Stimulated activated CD8-positive, alpha-beta memory T cell treated with anti-CD3 and anti-CD28 coated beads, Interleukin-15, amount 100 ng/mL, for 24 hours (primary cell): ENCODE measurements at places on chromosomes 11 and 22.

DNA sequence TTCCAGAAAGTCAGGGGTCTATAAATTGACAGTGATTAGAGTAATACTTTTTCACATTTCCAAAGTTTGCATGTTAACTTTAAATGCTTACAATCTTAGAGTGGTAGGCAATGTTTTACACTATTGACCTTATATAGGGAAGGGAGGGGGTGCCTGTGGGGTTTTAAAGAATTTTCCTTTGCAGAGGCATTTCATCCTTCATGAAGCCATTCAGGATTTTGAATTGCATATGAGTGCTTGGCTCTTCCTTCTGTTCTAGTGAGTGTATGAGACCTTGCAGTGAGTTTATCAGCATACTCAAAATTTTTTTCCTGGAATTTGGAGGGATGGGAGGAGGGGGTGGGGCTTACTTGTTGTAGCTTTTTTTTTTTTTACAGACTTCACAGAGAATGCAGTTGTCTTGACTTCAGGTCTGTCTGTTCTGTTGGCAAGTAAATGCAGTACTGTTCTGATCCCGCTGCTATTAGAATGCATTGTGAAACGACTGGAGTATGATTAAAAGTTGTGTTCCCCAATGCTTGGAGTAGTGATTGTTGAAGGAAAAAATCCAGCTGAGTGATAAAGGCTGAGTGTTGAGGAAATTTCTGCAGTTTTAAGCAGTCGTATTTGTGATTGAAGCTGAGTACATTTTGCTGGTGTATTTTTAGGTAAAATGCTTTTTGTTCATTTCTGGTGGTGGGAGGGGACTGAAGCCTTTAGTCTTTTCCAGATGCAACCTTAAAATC, 5.3 kb downstream of the MALAT1 start:
- DNase-seq = no peak

DNA sequence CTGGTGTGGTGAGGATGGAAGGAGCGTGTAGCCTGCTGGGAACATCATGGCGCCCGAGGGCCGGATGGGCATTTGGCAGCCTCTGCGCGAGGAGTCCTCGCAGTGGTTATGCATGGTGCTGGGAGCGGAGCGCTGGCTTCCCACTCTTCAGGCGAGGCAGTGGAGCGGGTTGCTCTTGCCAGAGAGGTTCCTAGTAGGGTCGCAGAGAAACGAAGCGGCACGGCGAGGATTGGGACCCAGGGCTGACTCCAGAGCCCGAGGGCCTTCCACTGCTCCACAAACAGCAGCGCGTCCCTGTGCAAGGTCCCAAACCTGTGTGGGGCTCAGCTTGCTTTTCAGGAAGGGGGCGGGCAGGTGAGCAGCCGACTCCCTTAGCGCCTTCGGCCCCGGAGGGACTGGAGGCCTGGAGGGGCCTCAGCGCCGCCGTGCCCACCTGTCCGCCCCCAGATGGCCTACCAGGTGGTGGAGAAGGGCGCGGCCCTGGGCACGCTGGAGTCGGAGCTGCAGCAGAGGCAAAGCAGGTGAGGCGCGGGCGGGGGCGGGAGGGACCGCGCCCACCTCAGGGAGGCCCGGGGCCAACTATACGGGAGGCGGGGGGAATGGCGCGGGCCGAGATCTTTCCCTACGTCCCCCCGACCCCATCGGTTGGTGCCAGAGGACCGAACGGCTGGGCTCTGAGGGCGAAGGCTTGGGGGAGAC, 7.2 kb downstream of the ATG16L2 start:
- no peak for DNase-seq

GRCh38 chr22:50481045-50481439, 301 bp upstream of the ADM2 start:
- DNase-seq = no peak

DNA sequence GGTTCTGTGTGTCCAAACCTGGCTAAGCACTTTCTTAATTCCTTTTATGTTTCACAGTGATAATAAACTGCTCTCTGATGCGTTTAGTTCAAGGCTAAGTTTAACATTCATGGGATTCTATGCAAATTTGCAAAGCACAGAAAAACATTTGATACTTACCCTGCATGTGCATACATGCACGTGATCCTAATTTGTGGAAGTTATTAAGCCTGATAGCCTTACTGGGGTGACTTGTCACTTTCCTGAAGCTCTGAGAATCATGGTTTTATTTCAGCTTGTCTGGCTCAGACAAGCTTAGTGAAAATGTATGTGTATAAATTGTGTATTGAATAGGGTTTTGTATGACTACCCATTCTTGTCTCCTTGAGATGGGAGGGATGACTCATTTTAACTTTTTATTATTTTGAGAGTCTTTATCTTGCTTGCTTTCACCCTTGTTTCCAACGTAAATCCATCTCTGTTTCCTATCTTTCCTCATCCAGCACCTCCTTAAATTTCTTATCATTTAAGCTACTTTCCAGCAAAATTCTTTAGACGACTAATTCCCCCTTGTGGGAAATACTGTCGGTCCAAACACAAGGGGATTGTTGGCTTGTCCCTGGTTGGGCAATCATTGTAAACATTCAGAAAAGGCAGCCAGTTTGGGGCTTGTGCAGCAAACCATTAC, 167.1 kb downstream of the C11orf91 start:
- DNase-seq = no peak

DNA sequence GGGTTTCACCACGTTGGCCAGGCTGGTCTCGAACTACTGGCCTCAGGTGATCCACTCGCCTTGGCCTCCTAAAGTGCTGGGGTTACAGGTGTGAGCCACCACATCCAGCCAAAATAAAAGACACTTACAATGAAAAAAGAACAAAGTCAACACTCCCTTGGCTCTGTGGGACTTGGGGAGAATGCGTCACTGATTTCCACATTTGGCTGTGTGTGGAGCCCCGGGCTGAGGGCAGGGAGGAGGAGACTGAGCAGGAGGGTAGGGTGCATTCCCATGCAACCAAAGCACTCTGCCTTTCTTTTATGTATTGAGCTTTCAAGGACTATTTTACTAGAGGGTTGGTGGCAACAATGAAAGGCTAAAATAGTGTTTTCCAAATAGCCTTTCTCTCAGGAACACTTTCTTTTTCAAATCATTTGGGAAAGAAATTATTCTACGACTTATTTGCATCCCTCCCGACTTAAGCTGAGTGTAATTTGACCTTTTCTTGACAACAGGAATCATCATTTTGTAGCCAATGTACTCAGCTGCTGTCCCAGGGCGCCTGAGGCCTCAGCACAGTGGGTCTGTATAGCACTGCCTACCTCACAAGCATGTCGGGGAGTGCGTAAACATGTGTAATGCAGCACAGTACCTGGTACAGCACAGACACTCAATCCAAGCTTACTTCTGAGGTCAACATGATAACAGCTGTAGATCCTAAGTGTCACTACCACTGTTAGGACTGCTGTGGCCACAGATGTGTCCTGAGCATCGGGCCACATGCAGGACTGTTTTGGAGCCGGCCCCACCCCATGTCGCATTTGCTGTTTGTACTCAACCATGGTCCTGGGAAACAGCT, 10.1 kb upstream of the SERPIND1 start:
- DNase-seq = no peak

DNA sequence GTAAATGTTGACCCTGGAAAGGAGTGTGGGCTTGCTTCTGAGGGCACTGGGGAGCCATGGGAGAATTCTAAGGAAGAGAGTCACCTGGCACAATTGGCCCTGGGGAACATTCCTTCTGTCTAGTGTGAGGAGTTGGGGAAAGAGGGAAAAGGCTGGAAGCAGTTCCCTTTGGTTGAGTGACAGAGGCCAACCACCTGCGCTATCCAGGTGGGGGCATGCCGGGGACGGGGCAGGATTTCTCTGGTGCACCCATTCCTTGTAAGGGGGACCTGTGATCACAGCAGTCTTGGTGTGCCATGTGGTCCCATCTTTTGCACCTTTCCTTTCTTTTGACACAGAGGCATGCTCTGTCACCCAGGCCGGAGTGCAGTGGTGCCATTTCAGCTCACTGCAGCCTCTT, 92.1 kb upstream of the GRK3 start:
- DNase-seq = no peak

DNA sequence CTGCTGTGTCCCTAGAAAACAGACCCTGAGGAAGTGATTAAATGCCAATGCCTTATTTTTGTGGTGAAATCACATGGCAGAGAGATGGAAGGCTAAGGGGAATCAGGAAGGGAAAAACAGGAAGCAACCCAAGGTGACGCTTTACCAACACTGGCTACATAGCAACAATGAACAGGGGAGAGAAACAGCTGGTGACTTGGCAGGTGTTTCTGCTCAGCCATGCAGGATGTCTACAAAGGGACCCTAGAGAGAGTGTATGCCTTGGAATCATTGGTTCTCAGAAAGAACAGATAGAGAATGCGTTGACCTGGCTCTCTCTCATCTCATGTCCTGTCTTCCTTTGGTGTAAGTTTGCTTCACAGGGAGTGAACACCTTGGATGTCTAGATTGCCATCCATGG, 911.9 kb downstream of the OPCML start:
- no peak for DNase-seq

DNA sequence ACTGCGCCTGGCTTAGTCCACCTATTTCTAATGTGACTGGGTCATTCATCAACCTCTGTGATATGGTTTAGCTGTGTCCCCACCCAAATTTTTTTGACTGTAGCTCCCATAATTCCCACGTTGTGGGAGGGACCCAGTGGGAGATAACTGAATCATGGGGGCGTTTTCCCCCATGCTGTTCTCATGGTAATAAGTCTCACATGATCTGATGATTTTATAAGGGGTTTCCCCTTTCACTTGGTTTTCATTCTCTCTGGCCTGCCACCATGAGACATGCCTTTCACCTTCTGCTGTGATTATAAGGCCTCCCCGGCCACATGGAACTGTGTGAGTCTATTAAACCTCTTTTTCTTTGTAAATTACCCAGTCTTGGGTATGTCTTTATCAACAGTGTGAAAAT, 8.7 kb downstream of the CENATAC start:
- DNase-seq = no peak

- no peak for DNase-seq
Observed at GRCh38 chr11:126646701-126647557, 291.4 kb downstream of the ST3GAL4 start.

DNA sequence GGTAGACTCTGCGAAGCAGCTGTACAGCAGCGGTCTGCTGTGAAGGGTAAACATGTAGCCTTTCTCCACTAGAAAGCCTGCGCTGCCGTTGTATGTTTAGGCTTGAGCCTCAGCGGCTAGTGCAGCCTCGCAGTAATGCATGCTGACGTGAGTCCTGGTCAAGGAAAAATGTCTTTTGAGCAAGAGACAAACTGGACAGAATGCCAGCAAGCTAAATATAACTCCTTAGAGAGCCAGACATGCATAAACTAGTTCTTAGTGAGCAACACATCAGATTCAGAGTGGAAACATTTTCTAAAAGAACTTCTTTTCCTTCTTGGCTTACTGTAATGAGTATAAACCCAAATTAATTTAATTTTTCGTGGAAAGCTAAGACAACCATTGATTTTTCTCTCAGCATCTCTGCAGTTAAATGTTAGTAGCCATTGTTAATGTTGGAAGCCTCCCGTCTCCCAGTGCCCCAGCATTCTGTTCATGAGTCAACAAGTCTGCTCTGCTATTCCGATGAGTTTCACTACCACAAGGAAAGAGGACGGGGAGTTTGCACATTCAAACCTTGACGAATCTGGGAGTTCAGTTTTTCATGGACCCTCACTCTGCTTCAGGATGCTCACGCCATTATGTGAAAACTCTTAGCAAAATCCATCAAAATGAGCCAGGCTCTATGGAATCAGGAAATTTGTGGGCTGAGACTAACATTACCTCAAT, 51.4 kb downstream of the JAM3 start:
- no peak for DNase-seq

- DNase-seq = no peak
Observed at GRCh38 chr11:10909141-10909883, 51.5 kb upstream of the ZBED5 start.

DNA sequence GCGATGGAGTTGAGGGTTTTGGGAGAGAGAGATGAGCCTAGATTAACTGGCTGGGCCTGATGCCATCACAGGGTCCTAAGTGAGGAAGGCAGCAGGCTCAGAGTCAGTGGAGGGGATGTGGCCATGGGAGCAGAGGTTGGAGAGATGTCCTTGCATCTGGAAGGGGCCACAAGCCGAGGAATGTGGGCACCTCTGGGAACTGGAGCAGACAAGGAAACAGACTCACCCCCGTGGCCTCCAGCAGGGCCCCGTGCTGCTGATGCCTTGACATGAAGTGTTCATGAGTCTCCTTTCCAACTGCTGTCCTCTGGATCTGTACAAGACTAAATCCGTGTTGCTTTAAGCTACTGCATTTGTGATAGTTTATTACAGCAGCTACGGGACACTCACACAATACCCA, 49.2 kb downstream of the SHISAL1 start:
- DNase-seq = no peak
